NCI-H1436 (cell line): ENCODE measurements at places on chromosomes 2 and 18.

DNA sequence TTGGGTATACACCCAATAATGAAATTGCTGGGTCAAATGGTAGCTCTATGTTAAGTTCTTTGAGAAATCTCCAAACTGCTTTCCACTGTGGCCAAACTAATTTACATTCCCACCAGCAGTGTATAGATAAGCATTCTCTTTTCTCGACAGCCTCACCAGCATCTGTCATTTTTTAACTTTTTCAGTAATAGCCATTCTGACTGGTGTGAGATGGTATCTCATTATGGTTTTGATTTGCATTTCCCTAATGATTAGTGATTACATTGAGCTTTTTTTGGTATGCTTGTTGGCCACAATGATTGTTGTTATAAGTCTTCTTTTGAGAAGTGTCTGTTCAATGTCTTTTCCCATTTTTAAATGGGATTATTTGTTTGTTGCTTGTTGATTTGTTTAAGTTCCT is 50.4 kb upstream of the EPAS1 start:
- DNase-seq = no peak

DNA sequence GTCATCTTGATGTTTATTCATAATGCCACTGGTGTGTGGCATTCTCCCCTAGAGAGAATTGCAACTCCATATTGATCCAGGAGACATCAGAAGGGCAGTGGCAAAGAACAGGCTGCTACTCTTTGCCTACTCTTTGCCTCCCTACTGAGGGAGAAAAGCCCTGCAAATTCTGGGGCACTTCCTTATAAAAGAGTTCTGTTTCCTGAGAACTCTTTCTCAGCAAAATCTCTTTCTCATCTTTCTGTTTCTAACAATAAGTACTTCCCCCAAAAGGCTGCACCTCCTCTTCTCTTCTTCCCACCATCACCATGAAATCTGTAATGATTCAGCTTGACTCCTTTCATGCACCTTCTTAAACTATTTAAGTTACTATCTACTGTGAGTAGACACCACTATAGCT is 270.3 kb downstream of the MREG start:
- DNase-seq = no peak

GRCh38 chr2:168662651-168663208 is 139.7 kb upstream of the NOSTRIN start:
- no peak for DNase-seq

GRCh38 chr2:221385716-221386115 is 186.4 kb downstream of the EPHA4 start:
- DNase-seq = no peak

- no peak for DNase-seq
Observed at GRCh38 chr2:177078416-177078815, 134.2 kb upstream of the HNRNPA3 start.

- no peak for DNase-seq
Observed at GRCh38 chr18:36811955-36812354, 16.8 kb downstream of the TPGS2 start.

DNA sequence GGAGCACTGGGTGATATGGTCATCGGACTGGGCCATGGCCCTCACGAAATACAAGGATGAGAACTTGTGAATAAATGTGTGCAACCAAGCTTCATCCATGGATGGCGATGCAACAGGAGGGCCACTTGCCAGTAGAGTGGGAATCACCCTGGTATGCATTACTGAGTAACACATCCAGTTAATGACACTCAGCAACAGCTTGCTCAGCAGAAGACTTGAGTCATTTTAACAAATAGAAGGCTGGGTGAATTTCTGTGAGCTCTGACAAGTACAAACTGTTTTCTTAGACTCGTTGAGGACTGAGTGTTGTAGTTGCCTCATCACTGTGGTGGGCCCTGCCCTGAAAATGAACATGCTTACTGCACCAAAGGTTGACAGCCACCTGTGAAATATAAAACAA is 221.6 kb downstream of the NCKAP5 start:
- no peak for DNase-seq

DNA sequence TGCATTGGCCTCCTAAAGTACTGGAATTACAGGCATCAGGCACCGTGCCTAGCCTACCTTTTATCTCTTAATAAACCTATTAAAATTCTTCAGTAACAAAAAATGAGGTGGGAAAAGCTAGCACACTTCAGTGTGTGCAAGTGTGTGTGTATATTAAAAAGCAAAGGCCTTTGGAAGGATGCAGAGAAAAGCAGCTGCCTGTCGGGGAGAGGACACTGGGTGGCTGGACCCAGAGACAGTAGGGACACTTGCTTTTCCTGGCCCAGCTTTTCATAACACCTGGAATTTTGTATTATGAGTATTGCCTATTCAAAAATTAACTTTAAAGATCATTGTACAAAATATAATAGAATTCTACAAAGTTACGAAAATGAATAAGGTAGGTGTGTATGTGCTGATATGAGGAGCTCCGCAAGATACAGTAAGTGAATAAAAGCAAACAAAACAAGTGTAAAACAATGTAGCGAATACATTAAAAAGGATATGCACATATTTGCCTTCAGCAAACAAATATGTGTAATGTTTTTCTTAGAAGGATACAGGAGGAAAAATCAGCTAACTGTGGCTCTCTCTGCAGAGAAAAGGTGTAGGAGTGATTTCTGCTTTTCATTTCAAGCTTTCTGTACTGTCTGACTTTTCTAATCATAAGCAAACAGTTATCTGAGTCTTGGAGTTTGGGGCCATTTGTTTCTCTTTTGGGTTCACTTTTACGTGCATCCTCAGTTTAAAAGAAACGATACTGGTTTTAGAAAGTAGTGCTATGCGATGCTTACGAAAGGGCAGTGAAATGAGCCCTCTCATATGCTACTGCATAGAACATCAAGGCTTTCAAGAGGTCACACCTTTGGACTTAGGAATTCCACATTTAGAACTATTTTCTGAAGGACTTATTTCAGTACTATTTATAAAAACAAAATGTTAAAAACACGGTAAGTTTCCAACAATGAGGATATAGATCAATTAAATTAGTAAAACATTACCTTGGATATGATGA is 70.8 kb downstream of the USP40 start:
- no peak for DNase-seq

DNA sequence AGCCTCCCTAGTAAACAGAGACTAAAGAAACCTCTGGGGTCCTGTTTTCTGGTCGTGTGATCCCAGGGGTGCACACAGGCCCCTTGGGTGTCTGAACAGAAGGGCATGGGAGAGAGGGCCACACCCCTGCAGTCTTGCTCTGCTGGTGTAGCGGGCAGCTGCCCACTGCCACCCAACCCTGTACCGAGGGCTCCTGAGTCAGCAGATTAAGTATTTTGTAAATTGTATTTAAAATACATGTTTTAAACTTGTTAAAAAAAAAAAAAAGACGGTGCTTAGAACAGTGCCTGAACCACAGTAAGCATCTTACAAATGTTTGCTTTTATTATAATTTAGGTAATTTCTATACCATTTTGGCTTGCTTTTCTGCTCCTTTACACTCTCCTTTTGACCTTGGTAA is 113.7 kb downstream of the TANC1 start:
- no peak for DNase-seq

GRCh38 chr2:28484835-28485234 is 11.0 kb upstream of the PLB1 start:
- DNase-seq = no peak

GRCh38 chr2:164808776-164809175 is 32.8 kb downstream of the COBLL1 start:
- no peak for DNase-seq

DNA sequence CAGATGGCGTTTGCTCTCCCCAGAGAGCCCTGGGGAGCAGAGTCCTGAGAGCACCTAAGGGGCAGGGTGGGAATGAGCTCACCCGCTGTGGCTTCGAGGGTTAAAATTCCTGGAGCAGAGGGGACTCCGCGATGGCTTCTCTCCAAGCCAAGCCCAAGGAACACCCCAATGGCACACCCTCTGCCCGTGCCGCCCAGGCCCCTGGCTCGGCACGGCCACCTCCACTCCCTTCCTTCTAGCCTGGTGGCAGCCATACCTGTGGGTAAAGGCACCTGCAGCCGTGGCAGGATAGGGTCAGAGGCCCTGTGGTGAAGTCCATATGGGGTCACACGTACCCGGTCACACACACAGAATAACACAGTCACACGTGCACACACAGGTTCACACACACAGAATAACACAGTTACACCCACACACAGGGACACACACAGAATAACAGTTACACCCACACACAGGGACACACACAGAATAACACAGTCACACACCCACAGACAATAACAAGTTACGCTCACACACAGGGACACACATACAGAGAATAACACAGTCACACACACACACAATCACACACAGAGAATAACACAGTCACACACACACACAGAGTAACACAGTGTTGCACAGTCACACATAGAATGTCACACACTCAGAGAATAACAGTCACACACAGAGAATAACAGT is 50.5 kb downstream of the RAMP1 start:
- DNase-seq = no peak

- DNase-seq = peak; percentile 3
Observed at GRCh38 chr2:112482309-112483041, 519 bp downstream of the TTL start.

DNA sequence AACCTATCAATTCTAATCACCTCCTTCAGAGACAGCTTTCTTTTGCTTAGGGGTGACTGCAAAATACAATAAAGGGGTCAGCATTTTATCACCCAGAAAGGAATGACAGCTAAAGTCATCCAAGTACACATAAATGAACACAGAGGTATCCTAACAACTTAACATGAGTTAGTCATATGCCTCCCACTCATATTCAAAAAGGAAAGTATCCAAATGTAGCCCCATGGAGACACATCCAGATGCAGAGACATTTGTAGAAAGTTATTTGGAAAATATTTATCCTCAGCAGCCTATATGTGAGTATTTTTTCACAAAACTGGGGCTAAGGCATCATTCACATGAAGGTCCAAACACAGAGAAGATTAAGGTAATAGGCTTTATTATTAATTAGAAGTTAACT is 1579.7 kb upstream of the SLC39A10 start:
- no peak for DNase-seq

GRCh38 chr2:181357979-181358378 is 99.2 kb upstream of the ITGA4 start:
- no peak for DNase-seq

- no peak for DNase-seq
Observed at GRCh38 chr2:49948744-49949143, 794.4 kb upstream of the FSHR start.

DNA sequence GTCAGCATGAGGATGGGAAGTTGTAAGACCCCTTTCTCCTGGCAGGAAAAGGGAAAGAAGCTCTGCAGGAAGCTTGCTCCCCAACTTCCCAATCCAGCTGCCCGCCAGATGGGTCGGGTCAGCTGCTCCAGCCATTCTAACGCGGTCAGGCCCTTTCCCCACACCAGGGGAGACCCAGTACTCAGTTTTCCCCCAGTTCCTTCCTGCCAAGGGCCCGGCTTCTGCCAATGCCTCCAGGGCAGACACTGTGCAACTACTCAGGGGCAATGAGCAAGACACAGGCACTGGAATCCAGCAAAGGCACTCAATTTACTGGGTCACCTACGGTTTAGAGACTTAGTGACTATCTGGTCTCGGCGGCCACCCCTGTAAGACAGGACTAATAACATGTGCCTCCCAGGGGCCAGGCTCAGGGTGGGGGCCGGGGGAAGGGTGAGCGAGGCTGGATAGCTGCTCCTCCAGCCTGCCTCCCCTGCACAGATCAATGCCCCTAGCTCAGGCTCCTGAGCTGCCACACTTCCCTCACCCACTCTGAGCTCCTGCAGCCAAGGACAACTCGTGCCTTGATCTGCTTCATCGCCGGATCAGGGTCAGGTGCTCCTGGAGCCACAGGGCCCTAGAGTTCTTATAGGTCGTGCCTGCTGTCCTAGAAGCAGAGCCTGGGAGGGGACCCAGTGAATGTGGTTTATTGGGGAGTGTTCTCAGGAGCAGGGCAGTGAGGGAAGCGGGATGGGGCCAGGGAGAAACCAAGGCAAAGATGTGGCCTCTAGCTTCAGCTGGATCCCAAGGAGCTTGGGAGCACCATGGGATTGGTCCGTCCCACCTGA is 171.1 kb downstream of the ZFP36L2 start:
- no peak for DNase-seq

- DNase-seq = no peak
Observed at GRCh38 chr2:220521551-220521950, 894.1 kb downstream of the SLC4A3 start.

GRCh38 chr2:96830044-96830562 is 13.7 kb downstream of the ANKRD23 start:
- DNase-seq = no peak

DNA sequence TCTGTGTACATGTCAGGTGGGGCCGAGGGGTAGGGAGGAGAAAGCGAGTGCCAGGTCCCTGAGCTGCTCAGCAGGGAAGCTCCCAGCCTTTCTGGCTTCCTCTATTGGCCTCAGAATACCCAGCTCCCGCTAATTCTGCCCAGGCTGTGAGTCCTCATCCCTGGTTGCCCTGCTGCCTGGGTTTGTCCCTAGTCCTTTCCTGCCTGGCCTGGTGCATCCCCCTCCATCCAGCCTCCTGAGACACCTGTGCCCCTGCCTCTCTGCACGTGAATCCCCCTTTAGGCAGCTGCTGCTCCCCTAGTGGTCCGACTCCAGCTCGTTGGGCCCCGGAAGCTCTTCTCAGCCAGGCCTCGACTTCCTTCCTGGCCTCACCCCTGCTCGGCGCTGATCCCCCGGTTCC is 54.6 kb downstream of the INHBB start:
- DNase-seq = no peak

GRCh38 chr2:68768461-68768860 is 33.9 kb downstream of the ARHGAP25 start:
- DNase-seq = no peak

GRCh38 chr2:86623494-86624266 is at the start of gene RNF103:
Gene RNF103 (minus strand): TSS chr2:86623865. CDS start chr2:86622886, 979 bp downstream.
- DNase-seq = peak; percentile 89

GRCh38 chr2:107322416-107322815 is 436.4 kb upstream of the ST6GAL2 start:
- no peak for DNase-seq

DNA sequence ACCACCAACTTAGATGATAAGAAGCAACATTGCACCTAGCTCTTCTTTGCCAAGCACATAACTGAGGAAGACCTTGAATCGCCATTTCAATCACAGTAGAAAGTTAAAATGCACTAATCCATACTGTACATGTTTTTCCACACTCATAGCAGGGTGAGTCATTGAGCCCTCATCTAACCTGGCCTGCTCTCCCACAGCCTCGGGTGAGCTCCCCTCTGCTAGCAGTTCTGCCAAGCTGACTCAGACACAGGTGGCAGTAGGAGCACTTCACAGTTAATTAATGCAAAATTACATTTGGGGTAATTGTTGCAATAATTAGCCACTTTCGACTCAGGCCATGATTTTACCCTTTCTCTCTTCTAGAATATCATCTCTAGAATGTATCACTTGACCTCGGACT is 1632.8 kb upstream of the CELF4 start:
- DNase-seq = peak; percentile 24
